ENCODE measurements at places on chromosomes 2 and 18.

- no peak for DNase-seq
Observed at GRCh38 chr2:27320958-27321543, 1.8 kb downstream of the MPV17 start.

- no peak for DNase-seq
Observed at GRCh38 chr18:8856212-8856611, 150.9 kb downstream of the MTCL1 start.

- DNase-seq, result no peak
Observed at GRCh38 chr2:236180831-236181453, 12.8 kb upstream of the GBX2 start.

DNA sequence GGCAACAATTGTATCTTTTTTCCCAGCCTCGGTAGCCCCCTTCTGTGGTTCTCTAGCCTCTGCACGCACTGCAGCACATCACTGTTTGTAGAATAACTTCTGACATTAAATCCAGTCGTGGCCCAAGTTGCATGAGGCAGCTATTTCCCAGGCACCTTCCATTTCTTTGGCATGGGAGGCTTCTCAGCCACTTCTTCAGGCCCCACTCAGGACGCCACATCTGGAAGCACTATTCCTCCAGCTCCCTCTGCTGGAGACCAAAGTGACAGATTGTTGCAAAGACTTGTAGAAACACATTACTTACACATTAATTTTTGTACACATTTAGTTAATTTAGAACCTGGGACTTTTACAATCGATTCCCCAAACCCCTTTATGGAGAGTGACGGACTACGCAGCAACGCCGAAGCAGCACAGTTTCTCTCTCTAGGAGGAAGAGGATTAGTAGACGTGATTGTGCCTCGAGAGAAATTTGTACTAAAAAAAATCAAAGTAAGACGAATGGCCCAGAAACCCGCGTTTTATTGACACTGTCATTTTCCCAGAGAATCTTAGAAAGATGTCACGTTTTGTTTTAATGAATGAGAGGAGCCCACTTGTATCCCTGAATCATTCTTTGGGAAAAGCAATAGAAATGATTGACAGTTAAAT lies 57.8 kb upstream of the RGPD5 start:
- no peak for DNase-seq

DNA sequence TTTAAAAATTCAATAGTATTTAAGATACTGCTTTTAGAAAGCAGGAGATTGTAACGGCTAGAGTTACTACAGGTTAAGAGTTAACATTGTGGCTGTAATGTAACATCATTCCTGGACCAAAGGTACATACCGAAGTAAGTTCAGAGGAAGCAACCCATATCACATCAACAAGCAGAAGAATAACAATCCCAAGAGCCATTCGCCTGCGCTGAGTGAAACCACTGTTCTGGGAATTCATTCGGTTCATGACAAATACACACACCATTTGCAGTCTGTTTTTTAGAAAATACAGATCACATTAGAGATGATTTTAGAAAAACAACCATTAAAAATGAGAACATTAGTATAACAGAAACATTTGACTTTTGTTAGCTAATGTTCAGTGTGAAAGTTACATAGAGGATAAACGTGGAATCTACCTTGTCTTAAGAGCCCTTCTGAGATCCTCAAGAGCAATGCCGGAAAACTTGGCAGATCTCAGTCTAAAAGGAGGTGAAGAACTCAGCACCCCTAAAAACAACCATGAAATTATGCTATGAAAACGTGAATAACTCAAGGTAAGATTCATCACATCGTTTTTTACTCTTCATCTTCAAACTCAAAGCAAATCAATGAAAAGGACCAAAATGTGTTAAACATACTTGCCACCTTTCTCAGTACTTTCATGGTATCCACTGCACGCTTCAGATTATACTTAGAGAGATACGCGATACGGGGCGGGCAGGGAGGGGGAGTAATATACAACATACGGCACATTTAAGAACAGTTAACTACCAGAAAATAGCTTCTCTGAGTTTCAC lies 1.2 kb downstream of the SLC35F5 start:
- no peak for DNase-seq

DNA sequence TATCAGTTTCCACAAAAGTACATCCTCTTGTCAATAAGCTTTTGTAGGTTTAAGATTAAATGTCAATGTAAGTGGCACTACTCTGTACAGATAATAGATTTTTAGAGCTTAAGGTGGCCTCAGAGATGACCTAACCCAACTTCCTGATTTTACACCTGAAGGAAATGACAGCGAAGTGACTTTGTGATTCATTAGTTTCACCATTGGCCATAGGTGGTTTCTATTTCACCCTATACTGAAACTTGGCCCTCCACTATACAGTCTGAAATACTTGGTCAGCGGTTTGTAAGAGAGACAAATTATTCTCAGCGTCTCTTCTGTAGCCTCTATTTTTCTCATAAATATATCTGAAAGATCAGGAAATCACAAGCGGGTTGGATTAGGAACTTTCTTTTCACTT lies 330.4 kb upstream of the FAM98A start:
- DNase-seq, result no peak

GRCh38 chr2:239820836-239821693 lies 204.1 kb downstream of the NDUFA10 start:
- no peak for DNase-seq

GRCh38 chr18:54210463-54210862 lies 14.0 kb downstream of the MBD2 start:
- DNase-seq, result no peak

GRCh38 chr2:18583905-18584607 lies 5.3 kb downstream of the NT5C1B start:
- no peak for DNase-seq

- no peak for DNase-seq
Observed at GRCh38 chr2:204282525-204282924, 262.8 kb upstream of the PARD3B start.

DNA sequence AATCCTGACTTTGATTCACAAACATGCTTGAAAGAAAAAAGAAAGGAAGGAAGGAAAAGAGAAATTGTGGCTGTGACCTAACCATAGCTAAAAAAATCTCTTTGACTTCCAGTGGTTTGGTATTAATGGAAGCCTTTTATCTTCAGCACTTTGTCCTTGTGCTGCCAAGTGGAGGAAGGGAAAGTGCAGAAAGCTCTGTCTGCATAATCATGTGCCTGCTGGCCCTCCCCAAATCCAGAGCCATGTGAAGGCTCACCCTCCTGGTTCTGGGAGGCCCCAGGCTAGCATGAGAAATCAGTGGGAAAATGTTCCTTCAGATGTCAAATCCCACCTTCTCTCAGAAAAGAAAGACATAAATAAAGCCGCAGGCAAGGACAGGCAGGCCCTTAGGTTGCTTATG lies 48.3 kb upstream of the BMPR2 start:
- no peak for DNase-seq

- DNase-seq, result no peak
Observed at GRCh38 chr2:238525990-238526389, 99.3 kb downstream of the ASB1 start.

GRCh38 chr2:227293531-227293930 lies 31.5 kb upstream of the MFF start:
- DNase-seq, result no peak

DNA sequence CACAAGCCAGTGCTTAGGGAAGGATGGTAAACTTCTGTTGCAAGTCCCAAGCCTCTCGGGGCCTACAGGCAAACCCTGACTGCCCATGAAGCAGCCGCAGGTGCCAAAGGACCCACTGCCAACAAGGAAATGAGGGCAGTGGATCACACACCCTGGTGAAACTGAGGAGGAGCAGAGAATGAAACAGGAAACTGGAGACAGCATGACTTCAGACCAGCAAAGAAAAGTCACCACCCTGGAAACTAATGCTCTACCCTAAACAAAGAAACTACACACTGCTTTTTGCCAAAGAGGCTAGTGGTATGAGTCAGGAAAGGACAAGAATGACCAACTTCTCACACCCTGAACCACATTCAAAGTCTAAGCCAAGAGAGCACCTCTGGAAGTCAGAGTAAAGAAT lies 97.2 kb downstream of the MYO5B start:
- no peak for DNase-seq

DNA sequence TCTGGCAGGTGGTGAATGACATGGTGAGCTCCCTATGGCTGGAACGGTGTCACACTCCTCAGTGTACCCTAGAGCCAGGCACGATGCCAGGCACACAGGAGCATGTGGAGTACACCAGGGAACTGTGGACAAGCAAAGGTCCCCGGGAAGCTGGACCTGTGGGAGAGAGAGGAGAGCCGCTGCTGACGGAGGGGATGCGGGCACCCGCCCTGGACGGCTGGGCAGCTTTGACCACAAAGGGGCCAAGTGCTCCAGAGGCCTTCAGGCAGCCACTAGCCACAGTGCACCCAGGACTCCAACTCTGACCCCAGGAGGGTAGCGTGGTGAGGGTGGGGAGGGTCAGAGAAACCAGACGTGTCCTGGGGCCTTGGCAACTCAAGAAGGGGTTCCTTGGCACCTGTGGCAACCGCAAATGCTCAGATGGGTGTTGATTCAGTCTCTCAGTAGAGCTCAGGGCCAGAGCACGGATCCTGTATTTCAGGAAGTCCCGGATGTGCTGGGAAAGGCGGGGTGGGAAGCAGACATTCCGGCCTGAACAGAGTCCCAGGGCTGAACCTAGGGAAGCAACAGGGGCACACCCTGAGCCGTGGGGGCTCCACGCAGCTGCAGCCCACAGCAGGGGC lies 2.3 kb upstream of the MAB21L4 start:
- no peak for DNase-seq

- DNase-seq, result no peak
Observed at GRCh38 chr2:31000970-31001369, 137.3 kb downstream of the GALNT14 start.

DNA sequence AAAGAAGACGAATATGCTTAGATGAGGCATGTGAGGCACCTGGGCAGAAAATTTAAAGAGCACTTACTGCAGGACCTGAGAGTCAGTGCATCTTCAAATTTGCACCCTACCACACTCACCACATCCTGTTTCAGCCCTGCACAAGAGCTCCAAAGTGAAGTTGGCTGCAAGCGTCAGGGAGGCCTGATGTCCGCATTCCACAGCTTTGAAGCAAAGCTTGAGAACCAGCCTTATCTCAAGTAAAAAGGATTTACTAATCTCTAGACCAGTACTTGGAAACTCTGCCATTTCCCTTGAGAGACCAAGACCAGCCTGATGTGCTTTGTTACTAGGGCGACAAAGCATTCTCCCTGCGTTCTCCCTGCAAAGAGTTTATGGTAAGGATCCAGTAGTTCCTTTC lies 3.4 kb upstream of the ASNSD1 start:
- DNase-seq, result peak; percentile 67

DNA sequence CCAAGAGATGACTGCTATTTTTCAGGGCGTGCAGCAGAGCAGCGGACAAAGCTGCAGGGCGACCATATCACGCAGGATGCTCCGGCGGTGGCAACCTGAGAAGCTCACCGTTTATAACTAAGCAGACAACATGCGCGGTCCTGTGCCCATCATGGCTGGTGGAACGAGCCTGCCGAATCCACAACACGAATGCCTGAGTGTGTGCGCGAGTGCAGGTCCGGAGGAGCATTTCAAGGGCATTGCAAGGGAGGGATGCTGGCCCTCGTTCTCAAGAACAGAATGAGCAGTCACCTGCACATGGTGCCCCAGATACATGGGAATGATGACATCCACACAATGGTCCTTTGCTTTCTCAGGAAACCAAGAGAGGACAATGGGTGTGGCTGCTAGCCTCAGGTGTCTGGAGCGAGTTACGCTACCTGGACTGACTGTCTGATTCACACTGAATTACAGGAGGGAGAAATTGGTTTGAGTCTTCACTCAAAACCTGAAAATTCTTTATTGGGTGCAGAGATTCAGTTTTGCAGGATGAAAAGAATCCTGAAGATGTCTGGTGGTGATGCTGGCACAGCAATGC lies 39.8 kb downstream of the TBC1D8 start:
- no peak for DNase-seq

DNA sequence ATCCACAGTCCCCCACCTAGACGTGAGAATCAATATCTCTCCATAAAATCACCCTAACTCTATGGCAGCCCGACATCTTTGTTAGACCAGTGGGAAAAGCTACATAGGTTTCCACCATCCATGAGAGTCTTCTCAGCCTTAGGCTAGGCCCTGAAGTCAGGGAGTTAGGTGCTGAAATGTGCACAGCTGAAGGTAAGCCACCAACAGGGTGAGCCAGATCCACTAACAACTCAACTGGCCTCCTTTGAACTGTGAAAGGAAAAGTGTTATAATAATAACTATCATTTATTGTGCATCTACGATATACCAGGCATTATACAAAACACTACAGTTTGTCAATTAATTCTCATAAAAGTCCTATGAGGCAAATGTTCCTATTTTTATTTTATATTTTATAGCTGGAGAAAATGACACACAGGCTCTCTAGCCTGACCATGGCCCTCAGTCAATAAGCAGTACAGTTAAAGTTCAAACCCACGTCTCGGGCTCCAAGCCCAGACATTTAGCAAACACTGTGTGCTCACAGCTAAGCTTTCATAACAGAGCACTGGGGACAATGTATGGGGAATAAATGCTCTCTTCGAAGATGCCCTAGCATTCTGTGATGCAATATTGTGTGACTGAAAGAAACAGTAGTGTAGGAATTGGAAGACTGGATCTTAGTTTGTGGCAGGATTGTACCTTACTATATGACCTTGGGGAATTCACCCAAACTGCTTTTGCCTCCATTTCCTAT lies 11.2 kb upstream of the CYP27C1 start:
- DNase-seq, result no peak

DNA sequence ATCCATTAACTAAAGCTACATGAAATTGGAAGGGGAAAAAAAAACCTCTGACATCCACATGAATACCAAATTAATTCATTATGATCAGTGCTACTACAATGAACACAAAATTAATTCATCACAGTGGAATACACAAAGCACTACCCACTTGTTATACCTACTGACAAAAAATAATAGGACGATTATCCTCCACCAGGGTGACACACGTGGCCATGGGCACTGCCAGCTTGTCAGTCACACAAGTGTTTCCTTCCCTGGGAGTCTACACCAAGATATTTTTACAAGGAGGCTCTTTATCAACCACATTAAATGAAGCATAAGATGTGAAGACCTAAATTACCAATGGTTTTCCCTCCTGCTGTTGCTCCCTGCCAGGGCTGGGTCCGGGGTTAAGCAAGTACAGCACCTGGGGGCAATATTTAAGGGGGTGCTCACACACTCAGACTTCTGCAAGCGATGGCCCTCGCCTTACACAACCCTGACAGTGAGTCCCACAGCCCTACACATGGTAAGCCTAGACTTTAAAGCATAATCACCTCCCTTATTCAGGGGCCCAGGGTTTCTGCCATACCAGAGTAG lies 90.1 kb downstream of the TCF4 start:
- DNase-seq, result no peak

DNA sequence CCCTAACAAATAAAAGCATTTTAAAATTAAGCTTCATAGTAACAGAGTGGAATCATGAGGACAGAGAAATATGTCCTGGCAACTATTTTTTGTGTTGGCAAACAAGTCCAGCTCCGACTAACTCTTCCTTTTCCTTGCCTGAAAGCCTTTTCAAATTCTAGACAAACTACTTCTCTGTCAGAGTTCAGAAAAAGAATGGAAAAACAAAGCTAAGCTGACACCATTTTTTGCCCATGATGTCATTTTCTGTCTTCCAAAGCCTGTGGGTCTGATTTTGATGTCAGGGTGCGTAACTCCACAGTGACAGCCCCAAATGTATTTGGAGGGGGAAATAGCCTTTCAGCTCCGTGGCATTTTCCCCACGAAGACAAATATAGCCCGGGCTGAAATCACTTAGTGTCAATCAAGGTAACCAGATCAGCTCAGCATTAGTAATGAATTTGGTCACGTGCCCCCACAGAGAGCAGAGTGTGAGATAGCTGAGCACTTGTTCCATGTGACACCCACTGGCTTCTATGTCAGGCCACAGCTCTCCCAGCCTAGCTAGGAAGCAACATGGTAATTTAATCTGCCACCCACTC lies 233.0 kb upstream of the SIX2 start:
- no peak for DNase-seq

- DNase-seq, result no peak
Observed at GRCh38 chr18:69538849-69539248, 138.2 kb downstream of the DOK6 start.

Data from stimulated activated naive CD8-positive, alpha-beta T cell treated with anti-CD3 and anti-CD28 coated beads, Interleukin-15, amount 100 ng/mL, for 72 hours (primary cell).